ENCODE measurements at places on chromosomes 1 and 21. TPM values are rescaled to one million over a fixed set of nuclear protein-coding genes. Genes with fewer than 3 reads are reported as not detected.
A peak's percentile ranks its signal among the peaks of the same experiment; 100 is the strongest.

GRCh38 chr1:49111931-49112330 is 335.2 kb upstream of the BEND5 start:
- H3K27me3 ChIP-seq, result no peaks in the 10 kb centered on the region
- H3K36me3 ChIP-seq, result no peaks in the 10 kb centered on the region
- no peaks in the 10 kb centered on the region for H3K4me1 ChIP-seq
- no peak overlapping the region for H3K27ac ChIP-seq
- no peak for DNase-seq
- no peak overlapping the region for H3K4me3 ChIP-seq

GRCh38 chr1:8238141-8239038 is 79.5 kb upstream of the SLC45A1 start:
- peak overlapping the region; percentile 47 for H3K27ac ChIP-seq
- no peak overlapping the region for H3K4me3 ChIP-seq
- H3K4me1 ChIP-seq, result peaks cover 2% of the 10 kb centered on the region
- no peaks in the 10 kb centered on the region for H3K27me3 ChIP-seq
- no peak for DNase-seq
- H3K36me3 ChIP-seq, result no peaks in the 10 kb centered on the region

DNA sequence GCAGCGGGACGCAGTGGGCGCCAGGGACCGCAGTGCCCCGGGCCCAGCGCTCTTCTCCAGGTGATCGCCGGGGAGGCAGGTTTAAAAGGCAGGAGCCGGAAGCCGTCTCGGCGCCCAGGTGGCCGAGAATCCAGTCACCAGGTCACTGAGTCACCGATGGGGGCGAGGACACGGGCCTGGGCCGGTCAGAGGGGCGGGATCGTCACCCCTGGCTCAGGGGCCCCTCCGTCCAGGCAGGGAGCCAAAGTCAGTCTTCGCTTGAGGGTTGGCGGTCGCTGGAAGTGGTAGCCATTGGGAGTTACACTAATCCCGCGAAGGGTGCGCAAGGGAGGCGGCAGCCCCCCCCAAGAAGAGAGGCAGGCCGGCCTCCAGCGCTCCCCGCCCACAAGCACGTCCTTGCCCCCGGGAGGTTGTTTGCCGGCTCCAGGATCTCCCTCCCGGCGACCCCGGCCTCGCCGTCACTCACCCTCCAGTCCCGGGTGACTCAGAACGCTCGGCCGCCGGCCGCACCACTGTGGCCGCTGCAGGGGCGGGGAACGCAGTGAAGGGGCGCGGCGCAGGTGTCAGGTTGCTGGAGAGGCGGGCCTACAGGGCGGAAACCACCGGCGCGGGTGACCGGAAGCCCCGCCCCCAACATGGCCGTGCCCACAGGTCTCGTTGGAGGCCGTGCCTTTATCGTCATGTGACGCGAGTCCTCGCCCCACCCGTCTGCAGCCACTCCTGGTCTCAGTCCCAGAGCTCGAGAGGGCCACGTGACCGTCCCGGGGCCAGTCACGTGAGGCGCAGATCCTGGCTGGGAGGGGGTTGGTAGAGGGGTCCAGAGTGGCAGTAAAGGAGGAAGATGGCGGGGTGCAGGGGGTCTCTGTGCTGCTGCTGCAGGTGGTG is at the start of the genes CLCN6 and MTHFR:
Gene CLCN6 (plus strand): TSS at position 770 of the 885 bp plus-strand sequence. CDS start 72 bp downstream, at position 842.
Gene MTHFR (minus strand): TSS at position 543 of the 885 bp plus-strand sequence. CDS start 2,848 bp downstream, outside the sequence.
- H3K4me3 ChIP-seq, result peak within 1 kb of the TSS; percentile 66
- no peaks in the 10 kb centered on the region for H3K36me3 ChIP-seq
- H3K27me3 ChIP-seq, result no peaks in the 10 kb centered on the region

The CFAP74 gene
- not detected for total RNA-seq

DNA sequence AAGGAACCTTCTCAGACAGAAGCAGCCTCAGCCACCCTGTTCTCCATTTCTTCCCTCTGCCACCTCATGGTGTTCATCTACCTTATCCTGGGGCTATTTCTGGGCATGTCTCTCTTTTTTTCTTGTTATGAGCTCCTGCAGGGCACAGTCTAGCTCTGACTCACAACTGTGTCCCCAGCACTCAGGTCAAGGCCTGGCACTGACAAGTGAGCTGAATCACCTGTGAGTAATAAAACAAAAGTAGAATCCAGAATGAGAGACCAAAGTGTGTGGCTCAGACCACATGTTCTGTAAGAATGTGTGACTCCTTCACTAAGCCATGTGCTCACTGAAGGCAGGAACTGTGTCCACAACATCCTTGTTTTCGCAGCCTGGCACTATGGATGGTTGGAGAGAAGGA is 23.2 kb downstream of the C1orf94 start:
- no peaks in the 10 kb centered on the region for H3K4me1 ChIP-seq
- no peaks in the 10 kb centered on the region for H3K36me3 ChIP-seq
- H3K27me3 ChIP-seq, result no peaks in the 10 kb centered on the region
- no peak overlapping the region for H3K4me3 ChIP-seq
- no peak overlapping the region for H3K27ac ChIP-seq

DNA sequence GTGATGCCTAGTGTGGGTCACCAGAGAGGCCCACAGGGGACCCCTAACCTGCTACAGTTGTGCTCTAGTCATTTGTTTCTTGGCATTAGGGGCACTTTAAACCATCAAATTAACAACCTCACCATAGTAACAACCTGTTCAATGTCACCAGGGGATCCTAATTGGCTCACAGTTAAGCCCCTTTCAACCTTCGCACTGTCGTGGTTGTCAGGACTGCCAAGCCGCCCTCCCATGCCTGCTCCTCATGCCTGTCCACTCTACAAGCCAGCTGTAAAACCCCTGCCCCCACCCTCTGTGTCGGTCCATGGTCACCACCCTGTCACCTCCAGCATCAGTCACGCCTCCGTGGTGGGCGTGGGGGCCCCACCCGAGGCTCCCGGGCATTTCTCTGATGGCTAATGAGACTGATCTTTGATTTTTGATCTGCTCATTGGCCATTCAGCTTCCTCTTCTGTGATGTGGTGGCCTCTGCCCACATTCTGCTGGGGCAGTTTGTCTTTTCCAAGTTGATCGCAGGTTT is 96.6 kb downstream of the WDR4 start:
- no peaks in the 10 kb centered on the region for H3K27me3 ChIP-seq
- no peak overlapping the region for H3K27ac ChIP-seq
- no peaks in the 10 kb centered on the region for H3K36me3 ChIP-seq
